ENCODE measurements at places on chromosomes 6 and 20.

DNA sequence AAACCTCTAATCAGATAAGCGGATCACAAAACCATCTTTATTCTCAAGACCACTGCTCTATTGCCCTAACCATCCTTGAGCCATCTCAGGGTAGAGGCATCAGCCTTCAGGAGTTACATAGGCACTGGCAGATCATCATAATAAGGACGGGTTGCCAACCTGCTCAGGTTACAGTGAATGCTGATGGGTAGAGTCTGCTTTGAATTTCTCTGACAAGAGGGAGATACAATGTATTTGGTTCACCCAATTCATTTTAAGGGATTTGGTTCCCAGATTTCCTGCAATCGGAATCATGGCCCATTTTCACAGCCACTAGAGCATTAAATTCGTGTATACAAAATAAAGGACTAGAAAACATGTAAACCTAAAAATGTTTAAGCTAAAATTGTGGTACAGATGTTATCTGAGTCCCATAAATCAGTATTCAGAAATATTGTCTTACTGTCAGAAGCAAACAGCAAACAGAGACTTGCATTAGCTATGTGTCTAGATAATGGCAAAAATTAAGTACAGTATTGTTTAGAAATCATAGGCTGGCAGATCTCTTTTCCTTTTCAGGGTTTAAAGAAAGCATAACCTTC lies 41.9 kb upstream of the TMEM170B start:
- no peak for DNase-seq

DNA sequence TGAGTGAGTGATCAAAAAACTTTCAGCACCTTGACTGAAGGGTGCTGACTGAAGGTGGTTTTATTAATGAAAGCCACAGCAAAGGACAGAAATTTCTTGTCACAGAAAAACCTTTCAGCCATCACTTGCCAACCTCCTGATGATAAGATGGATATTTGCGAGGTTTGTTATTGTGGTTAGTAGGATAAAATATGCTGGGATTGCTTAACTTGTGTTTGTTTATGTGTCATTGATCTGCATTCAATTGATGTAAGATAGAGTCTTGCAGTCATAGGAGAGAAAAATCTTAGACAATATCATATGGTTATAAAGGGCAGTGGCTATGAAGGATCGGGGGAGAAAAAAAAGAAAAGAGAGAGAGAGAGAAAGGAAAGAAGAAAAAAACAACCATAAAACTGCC lies 1.2 kb downstream of the TSBP1 start:
- DNase-seq: no peak

DNA sequence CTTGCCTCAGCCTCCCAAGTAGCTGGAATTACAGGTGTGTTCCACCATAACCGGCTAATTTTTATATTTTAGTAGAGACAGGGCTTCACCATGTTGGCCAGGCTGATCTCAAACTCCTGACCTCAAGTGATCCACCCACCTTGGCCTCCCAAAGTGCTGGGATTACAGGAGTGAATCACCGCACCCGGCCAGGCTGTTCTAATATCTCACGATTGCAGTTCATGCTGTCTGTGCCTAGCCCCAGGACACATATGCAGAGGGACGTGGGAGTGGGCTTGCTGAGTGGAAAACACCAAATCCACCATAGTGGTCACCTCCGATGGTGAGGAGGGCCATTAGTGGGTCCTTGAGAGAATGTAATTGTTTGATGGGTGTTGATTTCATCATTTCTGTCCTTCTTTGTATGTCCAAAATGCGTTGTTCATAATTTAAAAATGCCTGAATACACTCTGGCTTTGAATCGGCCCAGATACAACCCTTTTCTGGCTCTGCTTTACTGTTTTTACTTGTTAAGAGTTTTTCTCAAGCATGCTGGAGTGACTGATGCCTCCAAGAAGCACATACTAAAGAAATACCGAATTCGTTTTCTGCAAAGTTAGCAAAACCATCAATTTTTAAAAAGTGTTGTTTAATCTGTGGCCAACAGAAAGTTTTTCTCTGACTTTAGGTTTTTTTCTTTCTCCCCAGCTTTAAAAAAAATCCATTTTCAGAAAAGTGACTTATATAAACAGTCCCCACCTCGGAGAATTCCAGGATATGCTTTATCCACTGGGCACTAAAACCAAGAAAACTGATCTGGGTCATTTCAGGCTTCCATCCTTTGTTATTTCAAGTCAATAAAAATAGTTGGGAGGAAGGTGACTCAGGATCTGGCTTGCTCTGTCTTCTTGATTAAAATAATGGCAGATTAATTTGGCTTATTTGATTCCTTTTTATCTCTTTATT lies 18.8 kb upstream of the RALGAPA2 start:
- no peak for DNase-seq

DNA sequence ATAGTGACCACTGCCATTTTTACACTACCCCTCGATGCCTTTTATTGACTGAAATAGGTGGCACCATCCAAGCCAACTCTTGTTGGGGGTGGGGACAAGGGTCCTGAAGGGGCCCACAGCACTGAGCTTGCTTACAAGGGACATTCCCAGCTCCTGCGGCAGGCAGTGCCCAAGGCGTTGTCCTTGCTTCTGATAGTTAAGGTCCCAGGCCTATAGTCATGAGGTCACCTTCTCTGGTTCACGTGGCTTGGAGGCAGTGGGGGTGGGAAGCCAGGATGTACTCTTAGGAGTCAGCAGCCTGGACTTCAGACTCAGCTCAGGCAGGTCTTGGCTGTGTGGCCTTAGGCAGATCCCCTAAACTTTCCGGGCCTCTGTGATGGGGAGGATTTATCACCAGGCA lies 48.6 kb downstream of the TOX2 start:
- DNase-seq: peak; percentile 50

GRCh38 chr6:20581070-20581469 lies 46.8 kb downstream of the CDKAL1 start:
- DNase-seq: no peak

DNA sequence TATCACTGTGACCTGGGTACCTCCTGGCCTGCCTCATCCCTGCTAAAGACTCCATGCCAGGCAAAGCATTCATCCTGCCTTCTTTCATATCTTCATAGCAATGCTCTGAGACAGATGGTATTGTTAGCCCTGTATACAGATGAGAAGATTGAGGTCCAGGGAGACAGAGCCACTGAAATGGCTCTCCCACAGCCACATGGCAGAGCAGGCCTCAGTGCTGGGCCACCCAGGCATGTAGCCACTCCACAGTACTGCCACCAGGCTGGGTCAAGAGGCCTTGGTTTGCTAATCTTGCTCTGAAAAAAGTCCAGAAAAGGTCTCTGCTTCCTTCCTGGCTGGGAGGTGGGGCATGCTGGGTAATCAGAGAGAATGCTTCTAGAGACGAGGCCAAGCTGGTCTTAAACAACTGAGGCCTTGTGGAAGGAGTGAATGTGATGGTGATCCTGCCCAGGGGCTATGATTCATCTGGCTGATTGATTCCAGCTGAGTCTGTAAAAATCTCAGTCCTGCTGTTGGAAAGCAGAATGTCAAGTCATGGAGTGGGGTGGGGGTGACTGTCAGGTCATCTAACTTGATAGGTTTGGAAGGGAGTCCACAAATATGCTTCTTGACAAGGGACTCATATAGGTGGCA lies 29.8 kb downstream of the HM13 start:
- no peak for DNase-seq

- no peak for DNase-seq
Observed at GRCh38 chr6:33018418-33018817, 9.0 kb upstream of the HLA-DOA start.

DNA sequence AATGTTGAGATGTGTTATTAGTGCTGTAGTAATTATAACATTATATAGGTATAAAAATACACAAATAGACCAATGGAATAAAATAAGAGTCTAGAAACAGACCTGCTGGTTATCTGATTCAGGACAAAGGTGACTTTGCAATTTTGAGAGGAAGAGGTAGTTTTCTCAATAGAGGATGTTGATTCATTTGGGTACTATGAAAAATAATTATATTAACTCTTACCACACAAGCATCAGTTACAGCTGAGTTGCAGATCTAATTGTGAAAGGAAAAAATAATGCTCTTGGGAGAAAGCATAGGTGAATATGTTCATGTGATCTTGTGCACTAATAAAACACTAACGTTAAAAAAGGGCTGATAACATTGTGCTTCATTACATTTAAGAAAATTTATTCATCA lies 103.0 kb downstream of the BCKDHB start:
- DNase-seq: no peak

- no peak for DNase-seq
Observed at GRCh38 chr6:37020381-37020780, 14.9 kb downstream of the FGD2 start.

- no peak for DNase-seq
Observed at GRCh38 chr20:51358032-51358724, 184.3 kb downstream of the NFATC2 start.

DNA sequence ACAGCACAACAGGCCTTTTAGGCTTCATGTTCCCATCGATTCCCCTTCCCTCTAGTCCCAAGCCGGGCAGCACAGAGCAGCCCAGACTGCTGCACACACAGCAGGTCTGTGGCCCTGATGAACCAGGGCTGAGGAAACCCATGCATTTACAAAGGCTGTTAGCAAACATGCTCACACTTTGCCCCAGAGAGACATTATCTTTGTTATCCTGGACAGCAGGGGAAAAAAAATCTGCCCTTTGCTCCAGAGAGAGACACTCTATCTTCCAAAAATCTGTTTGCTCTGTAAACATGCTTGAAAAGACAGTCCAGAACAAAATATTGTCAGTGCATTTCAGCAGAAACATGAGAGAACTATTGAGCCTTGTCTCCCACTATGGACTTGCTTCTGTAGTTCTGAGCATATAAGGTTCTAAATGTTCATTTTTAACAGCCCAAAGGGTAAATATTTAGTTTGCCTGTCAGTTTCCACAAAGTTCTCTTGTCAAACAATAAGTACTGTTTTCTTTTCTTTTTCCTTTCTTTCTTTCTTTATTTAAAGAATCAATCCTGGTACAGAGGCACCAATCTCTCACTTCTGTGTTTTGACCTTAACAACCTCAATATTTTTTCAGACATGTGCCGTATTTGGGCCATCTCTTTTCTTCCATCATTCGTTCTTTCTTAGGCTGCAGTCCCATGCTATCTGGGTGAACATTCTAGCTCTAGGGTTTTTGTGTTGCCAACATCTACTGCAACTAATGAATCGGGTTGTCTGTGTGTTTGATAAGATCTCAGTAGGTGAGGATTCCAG lies 468.0 kb downstream of the EPM2A start:
- no peak for DNase-seq

All from left forelimb (tissue), 1 donor.